ENCODE measurements at places on chromosomes 1 and 21.

- peak; percentile 49 for DNase-seq
Observed at GRCh38 chr21:37364722-37365121, 1.9 kb upstream of the DYRK1A start.

- DNase-seq, result no peak
Observed at GRCh38 chr1:26469558-26469957, 2.7 kb upstream of the HMGN2 start.

- DNase-seq, result no peak
Observed at GRCh38 chr1:174219606-174220370, 60.5 kb downstream of the RABGAP1L start.

DNA sequence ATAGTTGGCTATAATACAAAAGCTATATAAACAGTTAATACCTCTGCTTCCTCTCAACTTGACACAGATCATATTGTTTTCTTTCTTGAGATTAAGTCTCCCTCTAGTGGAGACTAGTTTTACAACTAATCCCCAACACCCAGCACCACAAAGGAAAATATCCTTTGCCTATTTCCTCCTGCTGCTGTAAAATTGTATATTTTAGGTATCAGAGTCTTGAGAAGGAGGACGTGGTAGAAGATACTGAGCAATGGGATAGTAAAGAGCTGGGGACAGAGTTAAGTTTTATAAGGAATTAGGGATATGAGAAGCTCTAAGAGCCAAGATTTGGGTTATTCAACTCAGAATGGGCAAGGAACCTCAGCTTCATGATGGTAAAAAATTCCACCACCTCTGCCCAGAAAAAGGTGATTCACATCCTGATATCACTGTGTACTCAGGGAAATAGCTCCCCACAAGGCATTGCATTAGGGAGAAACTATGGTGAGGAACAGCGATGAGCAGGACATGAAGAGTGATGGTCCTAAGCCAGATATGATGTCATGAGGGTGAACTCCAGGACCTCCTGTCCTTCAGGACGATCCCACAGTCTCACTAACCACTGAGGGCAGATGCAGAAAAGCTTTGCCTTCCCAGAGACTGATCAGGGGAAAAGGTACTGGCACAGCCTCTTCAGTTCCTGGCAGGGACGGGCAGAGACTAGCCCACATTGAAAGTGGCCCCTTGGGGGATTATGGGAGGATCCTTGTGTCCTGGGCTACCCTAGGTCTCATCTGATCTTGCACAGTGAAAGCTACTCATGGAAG is 14.7 kb upstream of the CFAP126 start:
- DNase-seq, result peak; percentile 79

DNA sequence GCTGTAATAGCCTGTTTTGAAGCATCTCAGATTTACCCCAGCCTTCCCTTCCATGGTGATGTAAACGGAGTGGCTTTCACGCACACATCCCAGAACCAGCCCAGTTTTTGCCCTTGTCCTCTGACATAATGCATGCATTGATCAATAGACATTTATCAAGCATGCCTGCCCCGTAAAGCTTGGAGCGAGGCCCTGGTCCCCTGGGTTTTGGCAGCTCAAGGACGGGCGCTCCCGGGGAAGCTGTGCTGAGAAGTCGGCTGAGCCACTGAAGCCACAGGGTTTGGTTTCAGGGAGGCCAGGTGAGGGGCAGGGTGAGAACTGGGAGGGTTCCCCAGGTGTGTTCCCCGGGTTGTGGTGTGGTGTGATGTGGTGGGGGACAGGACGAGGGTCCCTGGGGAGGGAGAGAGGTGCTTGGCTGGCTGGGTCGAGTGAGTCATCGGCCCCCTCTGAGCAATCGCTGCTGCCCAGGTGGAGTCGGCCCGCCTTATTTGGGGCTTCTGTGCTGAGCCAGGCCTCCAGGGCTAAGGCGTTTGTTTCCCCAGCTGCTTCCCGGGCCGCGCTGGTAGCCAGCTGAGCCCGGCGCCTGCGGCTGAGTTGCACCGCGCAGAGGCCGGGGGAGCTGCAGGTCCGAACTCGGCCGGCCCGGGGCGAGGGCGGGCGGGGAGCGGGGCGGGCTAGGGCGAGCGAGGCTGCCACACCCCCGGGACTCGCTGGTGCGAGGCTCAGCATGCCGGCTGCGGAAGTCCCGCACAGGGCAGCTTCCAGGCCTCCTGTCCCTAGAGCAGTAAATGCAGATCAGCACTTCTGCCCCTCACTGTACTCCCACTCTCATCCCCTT is 23.6 kb downstream of the ATP2B4 start:
- DNase-seq, result peak; percentile 74

DNA sequence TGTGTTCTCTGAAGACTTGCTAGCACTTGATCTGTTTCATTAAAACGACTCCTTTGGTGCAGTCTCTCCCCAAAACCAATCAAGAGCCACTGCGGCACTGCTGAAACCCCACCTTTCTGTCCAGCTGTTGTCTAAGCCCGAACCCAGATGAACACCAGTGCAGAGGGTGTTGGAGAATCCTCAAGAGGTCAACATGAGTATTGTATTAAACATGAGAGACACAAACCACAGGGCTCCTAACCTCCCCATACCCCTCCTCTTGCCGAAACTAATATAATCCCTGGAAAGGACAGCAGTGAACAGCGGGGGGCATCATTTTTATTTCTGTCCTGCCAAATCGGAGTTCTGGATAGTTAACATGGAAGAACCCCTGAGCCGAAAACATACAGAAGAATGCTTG is 333.9 kb downstream of the CAMTA1 start:
- DNase-seq, result no peak

DNA sequence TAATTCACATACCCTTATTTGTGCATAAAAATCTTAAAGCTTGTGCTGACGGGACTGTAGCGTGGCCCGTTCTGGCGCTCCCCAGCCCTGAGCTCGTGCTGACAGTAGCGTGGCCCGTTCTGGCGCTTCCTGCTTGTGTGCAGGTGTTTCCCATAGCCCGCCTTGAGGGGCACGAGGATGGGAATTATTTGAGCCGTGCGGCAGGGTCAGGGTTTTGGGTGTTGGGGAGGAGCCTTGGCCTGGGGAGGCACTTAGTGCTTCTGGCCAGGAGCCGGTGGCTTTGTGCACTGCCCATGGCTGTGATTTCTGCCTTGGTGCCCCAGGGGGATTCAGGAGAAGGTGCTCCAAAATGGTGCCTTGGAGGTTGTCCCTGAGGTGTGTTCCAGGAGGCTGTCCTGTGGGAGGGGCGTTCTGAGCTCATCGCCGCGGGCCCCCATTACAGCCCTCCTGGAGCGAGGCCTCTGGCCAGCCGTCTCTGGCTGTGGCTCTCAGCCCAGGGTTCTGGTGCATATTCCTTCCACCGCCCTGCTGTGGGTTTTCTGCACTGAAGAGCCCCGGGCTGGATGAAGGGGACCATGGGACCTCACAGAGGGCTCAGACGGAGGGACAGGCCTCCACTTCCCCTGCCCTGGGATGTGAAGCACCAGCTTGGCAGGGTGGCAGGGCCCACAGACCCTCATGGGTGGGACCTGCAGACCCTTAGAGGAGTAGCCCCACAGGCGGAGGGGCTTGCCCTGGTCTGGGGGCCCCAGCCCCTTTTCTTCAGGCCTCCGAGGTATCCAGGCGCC is 6.6 kb downstream of the SLX9 start:
- no peak for DNase-seq

Data from hematopoietic multipotent progenitor cell treated with erythropoietin and hydrocortisone succinate and interleukin-3 and kit ligand, for 8 days (in vitro differentiated cells).